ENCODE measurements at places on chromosomes 4 and X.
A peak's percentile ranks its signal among the peaks of the same experiment; 100 is the strongest.

- H3K4me3 ChIP-seq, result no peak overlapping the region
- no peak for ATAC-seq
- H3K4me1 ChIP-seq, result no peaks in the 10 kb centered on the region
- no peak overlapping the region for H3K27ac ChIP-seq
These were observed 56.0 kb upstream of the MAGED1 start for GRCh38 chrX:51837451-51837850.

GRCh38 chrX:78746496-78746895 lies 1.0 kb upstream of the LPAR4 start:
- ATAC-seq, result no peak
- no peaks in the 10 kb centered on the region for H3K4me1 ChIP-seq
- H3K27ac ChIP-seq, result no peak overlapping the region

DNA sequence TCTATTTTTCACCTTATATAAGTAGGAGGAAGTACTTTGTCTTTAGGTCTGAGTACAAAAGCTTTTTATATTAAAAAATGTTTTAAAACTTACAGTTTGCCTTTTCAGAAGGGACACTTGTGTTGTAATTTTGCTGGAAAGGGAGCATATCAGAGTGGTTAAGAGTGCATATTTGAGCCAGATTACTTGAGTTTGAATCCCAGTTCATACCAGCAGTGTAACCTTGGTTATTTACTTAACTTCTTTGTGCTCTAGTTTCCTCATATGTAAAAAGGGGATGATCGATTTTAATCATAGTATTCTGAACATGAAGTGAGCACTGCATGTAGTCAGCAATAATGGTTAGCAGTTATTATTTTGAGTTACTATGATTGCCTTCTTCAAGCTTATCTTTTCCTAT lies 78.3 kb upstream of the SLC4A4 start:
- H3K36me3 ChIP-seq, result no peaks in the 10 kb centered on the region
- peaks cover 18% of the 10 kb centered on the region for H3K4me1 ChIP-seq
- H3K4me3 ChIP-seq, result no peak overlapping the region
- ATAC-seq, result no peak
- no peak overlapping the region for H3K27ac ChIP-seq

- no peak overlapping the region for H3K4me3 ChIP-seq
- peaks cover 10% of the 10 kb centered on the region for H3K27me3 ChIP-seq
- H3K4me1 ChIP-seq, result peaks cover 6% of the 10 kb centered on the region
- no peaks in the 10 kb centered on the region for H3K36me3 ChIP-seq
- ATAC-seq, result no peak
These were observed 18.8 kb upstream of the YTHDC1 start for GRCh38 chr4:68368691-68369131.

DNA sequence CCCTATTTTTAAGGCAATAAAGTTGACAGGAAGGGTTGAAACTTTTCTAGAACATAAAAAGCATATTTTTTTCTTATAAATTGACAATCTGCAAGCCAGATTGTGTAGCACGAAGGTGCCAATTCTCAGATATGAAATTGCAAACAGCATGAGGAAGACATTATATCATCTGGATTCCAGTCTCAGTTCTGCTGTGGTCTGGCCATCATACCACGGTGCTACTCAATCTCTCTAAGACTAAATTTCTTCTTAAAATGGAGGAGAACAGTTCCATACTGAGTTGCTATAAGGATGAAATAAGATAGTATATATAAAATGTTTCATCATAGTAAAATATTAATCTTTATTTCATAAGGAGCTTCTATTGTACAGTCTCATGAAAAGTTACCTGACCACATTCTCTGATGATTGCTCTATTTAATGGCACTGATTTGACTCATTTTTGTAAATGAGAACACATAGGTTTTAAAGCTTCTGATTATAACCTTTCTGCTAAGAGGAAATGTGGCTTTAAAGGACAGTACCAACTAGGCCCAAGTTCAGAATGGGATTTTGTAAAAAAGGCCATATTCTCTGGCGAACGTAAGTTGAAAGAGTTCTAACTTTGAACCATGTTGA lies 127.9 kb downstream of the SHROOM3 start:
- no peak overlapping the region for H3K4me3 ChIP-seq
- ATAC-seq, result no peak

- no peaks in the 10 kb centered on the region for H3K27me3 ChIP-seq
- H3K36me3 ChIP-seq, result no peaks in the 10 kb centered on the region
- no peak for ATAC-seq
- H3K27ac ChIP-seq, result peak overlapping the region; percentile 29
- peak overlapping the region; percentile 31 for H3K4me3 ChIP-seq
- H3K4me1 ChIP-seq, result no peaks in the 10 kb centered on the region
These were observed 405.6 kb downstream of the FAM47A start for GRCh38 chrX:33726281-33727160.

- no peak overlapping the region for H3K27ac ChIP-seq
- no peaks in the 10 kb centered on the region for H3K36me3 ChIP-seq
- no peak overlapping the region for H3K4me3 ChIP-seq
- no peaks in the 10 kb centered on the region for H3K27me3 ChIP-seq
- no peaks in the 10 kb centered on the region for H3K4me1 ChIP-seq
These were observed 33.7 kb downstream of the PIGG start for GRCh38 chr4:532588-533317.

- H3K36me3 ChIP-seq, result peaks cover 19% of the 10 kb centered on the region
- H3K27ac ChIP-seq, result peak overlapping the region; percentile 55
- H3K27me3 ChIP-seq, result no peaks in the 10 kb centered on the region
- no peak overlapping the region for H3K4me3 ChIP-seq
- peak; percentile 55 for ATAC-seq
These were observed 13.3 kb downstream of the HNRNPD start for GRCh38 chr4:82360298-82361177.

- ATAC-seq, result peak; percentile 94
- H3K27me3 ChIP-seq, result no peaks in the 10 kb centered on the region
- no peak overlapping the region for H3K27ac ChIP-seq
- H3K4me3 ChIP-seq, result peak overlapping the region; percentile 37
- no peaks in the 10 kb centered on the region for H3K4me1 ChIP-seq
These were observed 44.2 kb downstream of the TBC1D14 start for GRCh38 chr4:6953751-6954380.

- ATAC-seq, result no peak
- no peaks in the 10 kb centered on the region for H3K4me1 ChIP-seq
- H3K27me3 ChIP-seq, result no peaks in the 10 kb centered on the region
- no peaks in the 10 kb centered on the region for H3K36me3 ChIP-seq
These were observed 106.6 kb downstream of the SH3RF1 start for GRCh38 chr4:169163947-169164668.

DNA sequence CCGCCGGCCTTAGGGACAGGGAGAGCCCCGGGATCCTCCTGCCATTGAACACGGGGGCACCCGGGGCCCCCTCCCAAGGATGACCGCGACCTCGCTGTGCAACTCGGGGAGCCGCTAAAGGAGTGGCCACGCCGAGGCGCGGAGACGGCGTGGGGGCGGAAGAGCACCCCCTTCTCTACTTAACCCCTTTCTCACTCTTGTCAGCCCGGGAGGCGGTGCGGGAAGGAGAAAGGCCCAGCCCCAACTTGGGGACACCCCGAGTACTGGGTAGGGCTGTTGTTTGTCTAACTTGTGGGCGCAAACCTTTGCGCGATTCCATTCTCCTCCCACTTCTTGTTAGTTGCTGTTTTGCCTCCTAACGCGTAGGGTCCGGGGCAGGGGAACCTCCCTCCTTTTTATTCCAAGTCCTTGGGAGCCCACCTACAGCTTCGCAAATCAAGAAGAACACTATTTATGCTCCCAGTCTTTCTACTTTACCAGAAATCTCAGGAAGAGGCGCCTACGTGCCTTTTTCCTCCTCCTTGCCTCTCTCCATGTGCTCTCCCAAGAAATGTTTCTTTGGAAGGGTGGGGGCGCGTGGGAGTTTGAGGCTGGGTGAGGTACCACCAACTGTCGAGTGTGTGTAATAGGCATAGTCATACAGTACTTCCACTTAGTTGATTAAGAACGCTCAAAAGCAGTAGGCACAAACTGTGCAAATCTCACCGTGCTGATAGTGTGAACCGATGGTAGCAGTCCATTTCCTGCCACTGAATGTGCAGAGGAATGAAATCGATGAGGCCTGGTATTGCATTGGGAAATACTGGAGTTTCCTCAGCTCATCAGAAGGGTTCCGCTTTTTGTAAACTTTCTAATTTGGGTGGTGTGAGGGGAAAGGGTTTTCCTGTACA lies 813 bp downstream of the DIAPH2 start:
- ATAC-seq, result peak; percentile 40
- peak overlapping the region; percentile 82 for H3K4me3 ChIP-seq
- no peaks in the 10 kb centered on the region for H3K36me3 ChIP-seq
- no peaks in the 10 kb centered on the region for H3K27me3 ChIP-seq
- peak overlapping the region; percentile 87 for H3K27ac ChIP-seq

DNA sequence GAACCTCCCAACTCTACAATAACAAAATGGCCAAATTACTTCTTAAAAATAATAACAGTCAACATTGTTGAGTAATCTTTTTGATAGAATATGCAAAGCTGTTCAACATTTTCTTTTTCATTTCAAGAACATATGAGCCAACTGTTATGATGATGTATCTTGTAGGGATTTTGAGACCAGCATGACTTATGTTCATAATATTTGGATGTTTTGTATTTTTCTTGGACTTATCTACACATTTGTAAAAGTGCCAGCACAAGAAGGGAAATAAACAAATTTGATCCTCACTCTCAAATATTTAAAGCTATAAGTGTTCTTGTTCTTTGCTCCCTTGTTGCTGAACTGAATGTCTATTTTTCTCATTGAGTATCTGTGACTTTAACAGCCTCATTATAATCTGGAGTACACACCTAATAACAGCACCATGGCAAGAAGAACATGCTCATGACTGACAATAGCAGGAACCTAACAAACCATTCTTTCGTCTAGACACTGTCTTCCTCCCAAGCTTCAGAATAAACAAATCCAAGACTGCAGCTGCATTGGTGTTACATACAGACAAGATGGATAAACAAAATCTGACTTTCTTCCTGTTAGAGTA lies 1049.7 kb downstream of the FAT4 start:
- ATAC-seq, result peak; percentile 67
- no peaks in the 10 kb centered on the region for H3K27me3 ChIP-seq
- H3K4me3 ChIP-seq, result no peak overlapping the region

- no peak overlapping the region for H3K27ac ChIP-seq
- H3K36me3 ChIP-seq, result no peaks in the 10 kb centered on the region
- H3K27me3 ChIP-seq, result no peaks in the 10 kb centered on the region
- H3K4me1 ChIP-seq, result no peaks in the 10 kb centered on the region
- H3K4me3 ChIP-seq, result no peak overlapping the region
These were observed 12.1 kb upstream of the TAPT1 start for GRCh38 chr4:16238327-16238726.

DNA sequence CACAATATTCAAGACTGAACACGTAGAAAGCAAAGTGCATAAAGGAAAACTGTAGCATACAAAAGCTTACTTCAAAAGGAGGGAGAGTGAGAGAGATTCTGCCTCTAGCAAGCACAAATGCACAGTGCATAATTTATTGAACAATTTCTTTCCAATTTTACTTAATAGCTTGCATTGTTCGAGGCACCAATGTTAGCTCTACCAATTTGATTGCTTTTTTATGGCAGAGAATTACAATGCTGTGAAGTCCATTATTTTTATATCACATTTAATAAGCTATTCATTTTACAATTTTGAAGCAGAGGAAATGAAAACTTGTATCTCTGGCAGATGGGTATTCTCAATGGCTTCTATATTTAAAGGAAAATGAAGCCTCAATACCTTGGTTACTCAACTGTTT lies 331.7 kb downstream of the GPM6A start:
- H3K36me3 ChIP-seq, result no peaks in the 10 kb centered on the region
- no peak overlapping the region for H3K4me3 ChIP-seq
- H3K4me1 ChIP-seq, result no peaks in the 10 kb centered on the region
- H3K27me3 ChIP-seq, result no peaks in the 10 kb centered on the region
- ATAC-seq, result no peak

DNA sequence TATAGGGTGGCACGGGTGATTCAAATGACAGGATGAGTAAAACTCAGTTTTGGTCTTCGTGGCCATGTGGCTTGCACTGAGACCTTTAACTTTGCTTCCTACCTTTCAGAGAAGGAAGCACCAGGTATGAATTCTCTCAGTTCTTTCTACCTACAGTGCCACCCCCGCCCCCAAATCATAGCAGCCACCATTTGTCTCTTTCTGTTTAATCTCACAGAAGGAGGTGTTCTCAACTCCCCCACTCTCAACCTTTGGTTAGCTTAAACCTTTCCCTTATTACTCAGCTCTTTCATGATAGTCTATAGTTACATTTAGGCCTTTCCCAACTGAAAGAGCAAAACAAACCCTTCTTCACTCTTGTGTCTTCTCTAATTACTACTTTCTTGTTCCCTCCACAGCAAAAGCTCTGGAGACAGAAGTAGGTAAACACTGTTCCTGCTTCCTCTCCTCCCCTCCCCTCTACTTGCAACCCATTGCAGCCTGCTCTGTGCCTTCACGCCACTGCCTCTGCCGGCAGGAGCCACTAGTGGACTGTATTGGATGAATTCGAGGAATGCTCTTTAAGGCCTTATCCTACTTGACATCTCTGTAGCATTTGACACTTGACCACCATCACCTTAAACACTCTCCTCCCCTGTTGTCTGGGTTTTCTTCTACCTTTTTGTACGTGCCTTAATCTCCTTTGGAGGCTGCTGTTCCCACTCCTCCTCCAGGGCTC lies 123.7 kb downstream of the AFF1 start:
- H3K27me3 ChIP-seq, result no peaks in the 10 kb centered on the region
- peak; percentile 47 for ATAC-seq
- H3K4me3 ChIP-seq, result no peak overlapping the region
- H3K4me1 ChIP-seq, result peaks cover 94% of the 10 kb centered on the region

DNA sequence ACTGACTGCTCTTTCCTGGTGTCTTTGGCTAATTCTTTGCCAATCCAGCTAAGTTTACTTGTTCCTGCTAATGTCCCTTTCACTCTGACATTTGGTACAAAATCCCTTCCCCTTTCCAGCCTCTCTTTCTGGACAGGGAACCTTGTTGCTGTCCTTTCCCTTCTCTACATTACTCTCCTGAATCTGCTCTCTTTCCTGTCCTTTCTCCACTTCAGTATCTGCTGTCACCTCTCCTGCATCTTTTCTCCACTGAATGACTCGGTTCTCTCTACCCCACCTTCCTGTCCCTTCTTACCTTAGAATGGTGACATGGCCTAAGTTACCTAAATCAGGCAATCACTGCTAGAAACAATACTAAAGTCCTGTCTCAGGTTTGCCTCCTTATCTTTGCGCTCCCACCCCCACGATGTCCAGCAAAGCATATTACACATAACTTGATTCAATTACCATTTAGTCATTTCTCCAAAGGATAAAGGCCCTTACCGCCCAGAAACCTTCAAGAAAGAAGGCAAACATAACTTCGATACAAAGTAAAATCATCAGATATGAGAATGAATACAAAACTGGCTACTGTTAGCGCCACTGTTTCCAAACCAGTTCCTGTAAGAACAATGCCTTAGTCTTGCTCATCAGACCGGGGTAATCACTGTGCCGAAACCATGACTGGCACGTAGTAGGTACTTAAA lies 890 bp downstream of the BOD1L1 start:
- no peaks in the 10 kb centered on the region for H3K27me3 ChIP-seq
- peaks cover 3% of the 10 kb centered on the region for H3K4me1 ChIP-seq
- no peak overlapping the region for H3K27ac ChIP-seq
- H3K4me3 ChIP-seq, result peak overlapping the region; percentile 61
- no peak for ATAC-seq

All from gastroesophageal sphincter (tissue), 4 donors.